ENCODE measurements at places on chromosomes 7 and 10.
A peak's percentile ranks its signal among the peaks of the same experiment; 100 is the strongest.

- DNase-seq, result no peak
- no peak overlapping the region for H3K4me3 ChIP-seq
- no peaks in the 10 kb centered on the region for H3K27me3 ChIP-seq
- H3K4me1 ChIP-seq, result peaks cover 55% of the 10 kb centered on the region
- H3K27ac ChIP-seq, result peak overlapping the region; percentile 98
Measured at GRCh38 chr10:3774814-3775695, 10.0 kb downstream of the KLF6 start.

GRCh38 chr10:31816318-31816717, 112.3 kb downstream of the ARHGAP12 start:
- peaks cover 10% of the 10 kb centered on the region for H3K4me1 ChIP-seq
- H3K27me3 ChIP-seq, result no peaks in the 10 kb centered on the region
- no peak overlapping the region for H3K4me3 ChIP-seq
- no peak for DNase-seq
- H3K27ac ChIP-seq, result peak overlapping the region; percentile 48

DNA sequence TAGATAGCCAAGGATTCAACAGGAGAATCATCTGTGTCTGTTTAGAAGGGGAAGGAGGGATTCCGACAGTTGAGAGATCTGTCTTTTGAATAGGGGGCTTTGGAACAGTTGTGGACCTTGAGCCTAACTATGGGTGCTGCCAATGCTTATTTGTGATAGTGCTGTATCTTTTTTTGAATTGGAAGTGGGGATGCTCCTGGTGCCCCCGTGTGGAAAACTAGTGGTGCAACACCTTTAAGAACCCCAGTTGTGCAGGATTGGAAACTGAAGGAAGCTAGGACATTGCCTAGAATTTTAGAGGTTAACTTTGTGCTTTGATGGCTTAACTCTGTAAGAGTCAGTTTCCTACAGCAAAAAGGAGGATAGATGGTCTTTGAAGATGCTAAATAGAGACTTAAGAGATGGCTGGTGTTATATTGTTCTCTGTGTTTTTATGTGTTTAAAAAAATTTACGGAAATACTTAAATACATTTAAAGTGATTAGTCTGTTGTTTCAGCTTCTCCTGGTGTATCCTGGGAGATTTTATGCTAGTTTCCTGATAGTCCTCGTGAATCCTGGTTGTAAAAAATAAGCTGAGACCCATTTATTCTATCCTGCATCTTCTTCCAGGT, 69.3 kb downstream of the AP3M1 start:
- peak overlapping the region; percentile 16 for H3K27ac ChIP-seq
- no peak overlapping the region for H3K4me3 ChIP-seq
- no peaks in the 10 kb centered on the region for H3K27me3 ChIP-seq
- peak; percentile 90 for DNase-seq
- H3K36me3 ChIP-seq, result peaks cover 42% of the 10 kb centered on the region

DNA sequence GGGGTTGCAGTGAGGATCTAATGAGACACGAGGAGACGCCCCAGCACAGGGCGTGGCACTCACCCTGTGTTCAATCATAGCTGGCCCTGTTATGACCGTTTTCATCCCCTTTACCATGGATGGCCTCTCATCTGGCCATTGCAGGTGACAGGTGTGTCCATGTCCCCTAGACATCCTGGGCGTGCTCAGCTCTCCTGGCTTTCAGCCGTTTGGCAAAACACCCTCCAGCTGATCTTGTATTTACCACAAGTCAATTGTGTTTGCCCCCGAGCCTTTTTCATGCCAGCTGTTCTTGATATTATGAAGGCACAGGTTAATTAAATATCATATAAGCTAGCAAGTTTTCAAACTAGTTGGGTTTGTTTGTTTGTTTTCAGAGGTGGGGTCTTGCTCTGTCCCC, 97.1 kb downstream of the CHST15 start:
- H3K27me3 ChIP-seq, result no peaks in the 10 kb centered on the region
- H3K4me3 ChIP-seq, result no peak overlapping the region
- peaks cover 47% of the 10 kb centered on the region for H3K4me1 ChIP-seq
- peak overlapping the region; percentile 57 for H3K27ac ChIP-seq
- H3K36me3 ChIP-seq, result no peaks in the 10 kb centered on the region

Data from esophagus muscularis mucosa (tissue), 4 donors.